ENCODE measurements at places on chromosomes 13 and 19.

DNA sequence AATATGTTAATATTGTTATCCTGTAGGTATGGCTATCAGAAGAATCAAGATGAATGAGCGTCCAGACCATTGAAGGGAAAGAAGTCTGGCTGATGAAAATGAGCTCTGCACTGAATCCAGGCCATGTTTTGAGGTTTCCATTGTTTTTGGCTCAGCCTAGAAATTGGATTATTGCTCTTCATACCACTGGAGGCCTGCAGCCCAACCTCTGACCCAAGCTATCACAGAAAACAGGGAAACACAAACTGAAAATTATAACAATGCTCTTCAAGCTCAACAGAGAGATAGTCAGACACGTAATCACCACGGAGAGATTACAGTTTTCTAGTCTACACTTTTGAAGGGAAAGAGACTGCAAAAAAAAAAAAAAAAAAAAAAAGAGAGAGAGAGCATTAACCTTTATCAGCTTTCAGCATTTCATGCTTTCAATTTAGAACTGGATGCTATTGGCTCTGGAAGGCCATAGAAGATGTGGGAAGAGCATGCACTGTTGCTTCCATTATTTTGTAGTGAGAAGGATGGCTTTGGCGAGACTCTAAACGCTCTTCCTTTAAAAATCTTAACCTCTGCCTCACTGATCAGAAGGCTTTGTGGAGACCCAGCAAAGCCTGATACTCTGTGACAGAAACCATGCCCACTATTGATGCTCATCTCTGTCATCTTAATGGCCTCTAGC, 10.8 kb downstream of the EDNRB start:
- DNase-seq, result no peak

- no peak for DNase-seq
Measured at GRCh38 chr13:98838776-98839175, 86.3 kb upstream of the SLC15A1 start.

- DNase-seq, result peak; percentile 5
Measured at GRCh38 chr19:51440846-51441409, 17.3 kb downstream of the SIGLEC8 start.

- peak; percentile 11 for DNase-seq
Measured at GRCh38 chr13:113238536-113238935, 29.1 kb downstream of the CUL4A start.

DNA sequence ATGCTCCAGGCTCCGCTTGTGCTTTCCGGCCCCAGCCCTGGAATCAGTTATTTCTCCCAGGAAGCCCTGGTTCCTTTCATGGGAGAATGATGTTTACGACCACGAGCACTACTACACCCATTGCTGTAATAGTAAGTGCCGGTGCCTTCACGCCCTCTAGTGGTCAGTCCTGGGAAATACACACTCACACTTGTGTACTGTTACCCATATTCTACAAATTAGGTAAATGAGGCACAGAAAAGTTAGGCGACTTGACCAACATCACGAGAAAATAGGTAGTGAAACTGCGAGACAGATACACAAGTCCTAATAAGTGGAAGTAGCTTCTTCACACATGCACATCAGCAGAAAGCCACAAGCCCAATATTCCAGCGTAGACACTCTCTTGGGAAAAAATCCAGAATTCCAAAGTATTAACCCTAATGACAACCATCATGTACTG, 21.7 kb downstream of the CEACAM21 start:
- DNase-seq, result peak; percentile 85

DNA sequence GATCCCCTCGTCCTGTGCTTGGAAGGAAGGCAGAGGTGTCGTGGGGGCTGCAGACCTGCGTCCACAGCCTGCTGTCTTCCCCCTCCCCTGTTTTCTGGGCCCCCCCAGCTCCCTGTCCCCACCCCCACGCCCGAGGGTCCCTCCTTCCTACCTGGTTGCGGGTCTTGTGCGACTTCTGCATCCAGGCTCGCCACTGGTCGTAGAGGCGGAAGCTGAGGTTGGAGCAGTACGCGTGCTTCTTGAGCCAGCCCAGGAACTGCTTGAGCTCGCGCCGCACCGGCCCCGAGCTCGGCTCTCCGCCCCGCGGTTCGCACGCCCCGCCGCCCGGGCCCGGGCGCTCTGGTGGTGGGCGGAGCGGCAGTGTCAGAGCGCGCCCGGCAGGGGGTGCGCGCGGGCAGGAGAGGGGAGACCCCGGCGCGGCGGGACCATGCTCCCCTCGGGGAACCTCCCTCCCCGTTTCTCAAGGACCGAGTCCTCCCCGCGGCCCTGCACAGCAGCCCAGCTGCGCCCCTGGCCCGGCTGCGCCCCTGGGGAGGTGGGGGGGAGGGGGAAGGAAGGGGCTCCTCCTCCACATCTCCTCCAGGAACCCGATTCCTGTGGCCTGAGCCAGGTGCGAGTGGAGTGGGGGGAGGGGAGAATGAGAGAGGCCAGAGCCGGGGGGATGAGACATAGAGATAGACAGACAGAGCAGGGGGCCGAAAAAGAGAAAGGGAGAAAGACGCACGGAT, 5.7 kb downstream of the REX1BD start:
- peak; percentile 77 for DNase-seq

- no peak for DNase-seq
Measured at GRCh38 chr13:27236478-27236877, 14.9 kb upstream of the RPL21 start.

- DNase-seq, result peak; percentile 53
Measured at GRCh38 chr19:40907968-40908735, 26.1 kb upstream of the CYP2A7 start.

DNA sequence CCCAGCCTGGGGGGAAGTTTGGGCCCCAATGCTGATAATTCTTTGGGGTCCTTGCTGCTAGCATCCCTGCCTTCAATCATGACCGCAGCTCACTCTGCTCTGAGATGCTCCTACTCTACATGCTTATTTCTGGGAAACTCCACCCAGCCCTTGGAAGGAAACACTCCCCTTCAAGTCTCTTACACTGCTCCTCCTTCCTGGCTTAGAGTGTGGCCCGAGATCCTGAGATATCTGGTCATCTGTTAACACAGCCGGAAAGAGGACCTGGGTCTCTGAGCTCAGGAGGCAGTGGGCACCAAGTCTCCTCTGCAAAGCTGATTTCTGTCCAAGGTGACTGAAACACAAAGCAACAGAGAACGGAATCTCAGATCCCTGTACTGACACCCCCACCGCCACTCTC, 33.0 kb downstream of the CYP4F2 start:
- DNase-seq, result no peak

DNA sequence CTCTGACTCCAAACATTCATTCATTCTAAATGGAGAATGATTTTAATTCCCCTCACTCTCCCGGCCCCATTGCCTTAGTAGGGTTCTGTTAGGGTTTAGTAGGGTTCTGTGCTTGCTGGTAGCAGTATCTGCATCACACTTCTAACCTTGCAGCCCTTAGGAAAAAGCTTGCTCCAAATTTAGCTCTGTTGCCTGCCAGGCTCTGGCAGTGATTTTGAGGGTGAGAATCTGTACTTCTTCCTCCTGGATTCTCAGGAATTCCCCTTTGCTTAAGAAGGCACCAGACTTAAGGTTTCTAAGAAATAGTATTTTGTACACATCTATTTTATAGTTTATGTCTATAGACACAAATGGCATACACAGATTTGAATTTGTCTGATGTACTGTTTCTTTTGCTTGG, 14.7 kb downstream of the B3GLCT start:
- no peak for DNase-seq

DNA sequence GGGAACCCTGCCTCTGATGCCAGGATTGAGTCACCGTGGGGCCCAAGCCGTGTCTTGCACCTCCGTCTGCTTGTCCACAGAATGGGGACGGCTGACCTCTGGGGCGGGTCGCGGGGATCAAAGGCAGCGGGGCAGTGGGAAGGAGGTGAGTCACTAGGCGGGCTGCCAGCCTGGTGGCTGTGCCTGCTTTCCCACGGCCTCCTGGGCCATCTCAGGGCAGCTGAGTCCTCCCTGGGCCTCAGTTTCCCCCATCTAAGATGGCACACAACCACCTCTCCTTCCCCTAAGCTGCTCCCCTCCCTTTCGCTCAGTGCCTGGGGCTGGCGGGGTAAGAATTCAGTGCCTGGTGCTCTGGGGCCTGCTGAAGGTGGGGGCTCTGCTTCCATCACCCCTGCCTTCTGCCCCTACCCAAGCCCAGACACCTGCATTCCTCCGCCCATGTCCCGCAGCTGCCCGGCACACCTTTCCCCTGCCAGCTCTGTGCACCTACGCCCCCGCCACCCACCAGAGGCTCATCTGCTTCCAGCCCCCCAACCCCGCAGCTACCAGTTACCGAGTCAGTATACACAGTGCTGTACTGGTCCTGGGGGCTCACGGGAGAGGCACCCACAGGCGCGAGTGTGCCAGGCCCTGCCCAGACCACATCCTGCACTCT, 3.5 kb downstream of the MKNK2 start:
- DNase-seq, result peak; percentile 44

DNA sequence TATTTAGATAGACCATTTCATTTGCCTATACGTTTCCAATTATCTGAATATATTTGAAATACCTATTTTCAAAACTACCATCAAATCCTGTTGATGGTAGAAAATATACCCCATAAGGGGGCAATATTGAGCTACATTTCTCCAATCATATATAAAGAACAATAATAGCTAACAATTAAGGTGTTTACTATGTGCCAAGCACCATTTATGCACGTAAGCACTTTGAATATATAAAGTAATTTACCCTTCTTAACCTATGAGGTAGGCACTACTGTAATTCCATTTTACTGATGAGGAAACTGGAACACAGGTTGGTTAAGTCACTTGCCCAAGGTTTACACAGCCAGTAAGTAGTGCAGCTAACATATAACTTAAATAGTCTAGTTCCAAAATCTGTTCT, 79.2 kb downstream of the UBL3 start:
- peak; percentile 71 for DNase-seq

GRCh38 chr13:52067237-52067636, 42.7 kb downstream of the UTP14C start:
- DNase-seq, result no peak

DNA sequence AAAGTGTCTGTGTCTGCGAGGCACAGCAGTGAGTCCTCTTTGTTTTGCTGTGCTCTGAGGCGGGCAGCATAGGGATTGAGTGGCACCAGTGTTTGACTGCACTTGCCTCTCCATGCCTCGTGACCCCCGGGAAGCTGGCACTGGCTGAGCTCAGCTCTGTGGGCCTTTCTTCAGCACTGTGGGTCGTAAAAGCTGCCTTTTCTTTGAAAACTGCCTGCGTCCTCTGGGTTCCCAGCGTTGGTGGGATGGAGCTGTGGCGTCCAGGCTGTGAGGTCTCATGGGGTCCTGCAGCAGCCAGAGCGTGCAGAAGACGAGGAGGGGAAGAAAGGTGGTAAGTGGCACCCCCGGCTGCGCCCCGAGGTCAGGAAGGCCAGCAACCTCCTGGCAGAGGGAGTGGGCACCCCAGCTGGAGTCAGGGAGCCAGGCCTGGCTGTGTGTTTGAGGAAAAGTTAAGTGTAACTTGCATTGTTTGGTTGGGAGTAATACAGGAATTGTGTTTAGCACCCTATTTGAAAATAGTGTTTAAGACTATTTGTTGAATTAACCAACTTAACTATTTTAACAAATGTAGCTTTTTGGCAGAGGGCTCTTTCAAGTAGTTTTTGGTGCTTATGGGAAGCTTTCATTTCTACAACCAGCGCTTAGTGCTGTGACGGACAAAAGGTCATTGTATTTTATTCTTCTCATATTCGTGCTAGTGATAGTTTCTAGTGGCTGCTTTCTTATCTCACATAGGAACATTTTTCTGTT, 79.3 kb upstream of the TEX29 start:
- DNase-seq, result no peak

- DNase-seq, result no peak
Measured at GRCh38 chr13:20826301-20826700, 52.5 kb upstream of the EEF1AKMT1 start.

DNA sequence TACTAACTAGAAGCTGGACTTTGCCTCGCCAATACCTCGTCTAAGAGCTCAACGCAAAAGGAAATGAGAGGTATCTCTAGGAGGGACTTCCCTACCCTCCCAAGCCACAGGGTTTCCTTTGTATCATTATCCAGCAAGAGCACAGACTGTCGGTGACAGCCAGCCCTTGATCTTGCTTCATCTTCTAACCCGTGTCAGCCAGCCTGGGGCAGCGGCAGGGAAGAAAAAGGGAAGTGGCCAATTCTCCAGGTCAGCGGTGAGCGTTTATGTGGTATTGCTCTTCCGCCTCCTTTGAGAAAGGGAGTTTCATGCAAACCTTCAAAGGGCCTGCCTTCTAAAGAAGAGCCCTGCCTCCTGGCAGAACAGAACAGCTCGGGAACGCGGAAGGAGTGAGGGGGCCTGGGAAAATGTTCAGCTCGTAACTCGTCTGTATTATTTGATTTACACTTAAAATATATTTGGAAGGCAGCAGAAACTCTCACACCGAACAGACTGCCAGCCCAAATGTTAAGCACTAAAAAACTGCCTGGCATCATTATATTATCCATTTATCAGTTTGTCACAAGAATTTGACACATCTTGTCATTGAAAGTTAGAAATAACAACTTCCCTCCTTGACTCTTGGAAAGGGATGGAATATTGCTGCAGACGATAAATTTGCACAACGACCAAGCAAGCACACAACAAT, 41.8 kb downstream of the EFNB2 start:
- peak; percentile 24 for DNase-seq

DNA sequence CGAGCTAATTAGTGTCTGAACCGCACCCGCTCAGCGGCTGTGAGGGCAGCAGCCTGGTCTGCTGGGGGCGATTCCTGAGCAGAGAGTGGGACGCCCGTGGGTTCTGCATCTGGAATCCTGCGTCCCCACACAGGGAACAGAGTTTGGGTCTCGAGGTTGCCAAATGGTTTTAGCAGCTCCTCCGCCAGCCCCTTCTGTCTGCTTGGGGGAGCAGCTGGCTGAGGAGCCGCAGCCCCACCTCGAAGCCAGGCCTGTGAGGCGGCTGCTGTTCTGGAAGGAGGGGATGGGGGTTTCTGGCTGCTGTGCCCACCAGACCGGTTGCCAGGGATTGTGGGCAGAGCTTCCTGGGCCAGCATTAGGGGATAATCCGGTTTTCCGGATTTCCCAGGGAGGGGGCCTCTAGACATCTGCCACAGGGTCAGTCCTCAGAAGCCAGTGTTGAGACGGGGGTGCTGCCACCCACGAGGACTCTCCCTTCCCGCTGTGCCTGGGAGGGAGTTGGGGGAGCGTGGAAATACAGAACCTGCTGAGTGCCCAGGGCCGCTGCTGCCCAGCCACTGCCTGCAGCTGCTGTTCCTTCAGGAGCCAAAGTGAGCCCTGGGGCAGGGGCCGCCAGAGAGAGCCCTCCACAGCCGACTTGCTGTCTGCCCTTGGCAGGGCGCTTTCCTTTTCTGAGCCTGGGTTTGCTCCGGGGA, 2.0 kb downstream of the CDC34 start:
- DNase-seq, result no peak

Measured in CD4-positive, alpha-beta T cell treated with Interleukin-17A for 1 hour (primary cell).